ENCODE measurements at places on chromosomes 16 and 17. TPM values are rescaled to one million over a fixed set of nuclear protein-coding genes. Genes with fewer than 3 reads are reported as not detected.

C17orf78 gene
- polyA plus RNA-seq = not detected

JMJD6 gene
- 27.3 TPM for polyA plus RNA-seq

CLEC19A gene
- not detected for polyA plus RNA-seq

IGF2BP1 gene
- not detected for polyA plus RNA-seq

LPCAT2 gene
- polyA plus RNA-seq = 11.8 TPM

MLKL gene
- 14.0 TPM for polyA plus RNA-seq

DNA sequence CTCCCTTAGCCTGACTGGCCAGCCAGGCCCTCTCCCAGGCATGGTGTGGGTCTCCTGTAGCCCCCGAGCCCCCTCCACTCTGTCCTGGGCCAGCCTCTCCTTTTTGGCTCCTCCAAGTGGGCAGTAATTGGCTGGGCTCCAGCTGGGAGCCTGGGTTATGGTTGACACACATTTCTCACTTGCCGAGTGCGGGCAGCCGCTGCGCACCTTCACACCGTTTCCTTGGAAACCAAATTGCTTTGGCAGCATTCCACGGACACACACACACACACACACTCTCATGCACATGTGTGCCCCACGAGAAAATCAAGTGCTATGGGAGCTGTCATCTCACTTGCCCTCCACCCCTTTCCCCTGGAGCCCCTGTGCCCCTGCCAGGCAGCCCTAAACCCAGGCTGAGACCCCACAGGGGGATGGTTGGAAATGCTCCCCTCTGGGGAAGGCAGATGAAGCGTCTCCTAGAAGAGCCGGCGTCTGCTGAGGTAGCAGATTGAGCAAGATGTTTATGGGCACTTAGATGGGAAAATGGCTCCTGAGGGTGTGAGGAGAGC is 402.7 kb upstream of the TNRC6C start:
- DNase-seq = peak; percentile 14

DNA sequence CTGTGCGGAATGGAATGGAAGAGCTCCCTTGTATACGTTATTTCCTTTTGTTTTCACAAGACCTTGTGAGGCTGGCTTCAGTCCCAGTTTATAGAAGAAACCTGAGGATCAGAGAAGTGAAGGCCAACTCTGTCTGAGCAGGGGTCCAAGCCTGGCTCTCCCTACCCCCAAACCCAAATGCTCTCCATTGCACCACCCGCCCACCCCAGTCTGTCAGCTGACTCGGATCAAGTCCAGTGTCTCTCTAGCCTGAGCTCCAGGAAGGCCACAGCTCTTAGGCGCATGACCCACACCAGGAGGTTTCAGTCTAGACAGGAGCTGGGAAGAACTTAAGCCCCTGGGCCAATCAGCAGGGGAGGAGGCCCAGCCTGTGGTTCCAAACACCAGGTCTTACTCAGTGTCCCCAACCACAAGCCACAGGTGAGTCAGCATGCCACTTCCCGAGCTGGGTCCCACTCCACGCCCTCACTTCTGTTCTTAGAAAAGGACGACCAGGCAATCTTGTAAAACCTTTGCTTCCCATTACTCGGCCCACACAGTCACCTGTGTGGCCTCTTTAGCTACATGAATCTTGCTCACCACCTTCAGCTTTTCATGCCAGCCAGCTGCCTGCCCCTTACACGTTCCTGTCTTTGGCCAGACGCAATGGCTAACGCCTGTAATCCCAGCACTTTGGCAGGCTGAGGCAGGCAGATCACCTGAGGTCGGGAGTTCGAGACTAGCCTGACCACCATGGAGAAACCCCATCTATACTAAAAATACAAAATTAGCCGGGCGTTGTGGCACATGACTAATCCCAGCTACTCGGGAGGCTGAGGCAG is 27.8 kb downstream of the TK2 start:
- DNase-seq = peak; percentile 83

DNA sequence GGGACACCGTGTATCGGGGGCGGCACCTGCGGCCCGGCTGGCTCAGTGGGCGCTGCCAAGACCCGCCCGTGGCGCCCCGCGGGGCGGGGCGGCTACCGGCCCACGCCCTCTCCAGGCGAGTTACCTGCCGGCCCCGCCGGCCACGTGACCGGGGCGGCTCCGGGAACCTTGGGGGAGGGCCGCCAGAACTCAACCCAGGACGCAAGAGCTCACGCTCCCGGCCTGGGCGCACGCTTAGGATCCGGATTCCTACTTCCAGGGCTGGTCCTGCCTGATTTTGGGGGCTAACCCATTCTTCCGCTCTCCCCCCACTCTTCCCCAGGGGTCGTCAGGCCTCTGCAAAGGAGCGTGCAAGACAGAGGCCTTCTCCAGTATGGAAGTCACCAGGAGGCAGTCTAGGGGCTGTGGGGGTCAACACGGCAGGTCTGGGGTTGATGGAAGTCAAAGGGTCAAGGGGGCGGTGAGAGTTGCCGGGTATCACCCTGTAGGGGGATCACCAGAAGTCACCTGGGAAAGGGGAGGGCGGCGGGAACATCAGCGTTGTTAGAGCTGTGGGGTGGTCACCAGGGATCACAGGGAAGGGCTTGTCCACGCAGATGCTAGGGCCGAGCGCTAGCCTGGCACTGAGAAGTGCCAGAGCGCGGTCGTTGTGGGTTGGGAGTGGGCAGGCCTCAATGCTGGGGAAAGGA is 354 bp upstream of the ESRP2 start:
- DNase-seq = peak; percentile 61

- DNase-seq = no peak
These were observed 1.0 kb downstream of the EEF2K start for GRCh38 chr16:22206842-22207714.

GRCh38 chr16:66278111-66278531 is 88.4 kb upstream of the CDH5 start:
- peak; percentile 84 for DNase-seq

DNA sequence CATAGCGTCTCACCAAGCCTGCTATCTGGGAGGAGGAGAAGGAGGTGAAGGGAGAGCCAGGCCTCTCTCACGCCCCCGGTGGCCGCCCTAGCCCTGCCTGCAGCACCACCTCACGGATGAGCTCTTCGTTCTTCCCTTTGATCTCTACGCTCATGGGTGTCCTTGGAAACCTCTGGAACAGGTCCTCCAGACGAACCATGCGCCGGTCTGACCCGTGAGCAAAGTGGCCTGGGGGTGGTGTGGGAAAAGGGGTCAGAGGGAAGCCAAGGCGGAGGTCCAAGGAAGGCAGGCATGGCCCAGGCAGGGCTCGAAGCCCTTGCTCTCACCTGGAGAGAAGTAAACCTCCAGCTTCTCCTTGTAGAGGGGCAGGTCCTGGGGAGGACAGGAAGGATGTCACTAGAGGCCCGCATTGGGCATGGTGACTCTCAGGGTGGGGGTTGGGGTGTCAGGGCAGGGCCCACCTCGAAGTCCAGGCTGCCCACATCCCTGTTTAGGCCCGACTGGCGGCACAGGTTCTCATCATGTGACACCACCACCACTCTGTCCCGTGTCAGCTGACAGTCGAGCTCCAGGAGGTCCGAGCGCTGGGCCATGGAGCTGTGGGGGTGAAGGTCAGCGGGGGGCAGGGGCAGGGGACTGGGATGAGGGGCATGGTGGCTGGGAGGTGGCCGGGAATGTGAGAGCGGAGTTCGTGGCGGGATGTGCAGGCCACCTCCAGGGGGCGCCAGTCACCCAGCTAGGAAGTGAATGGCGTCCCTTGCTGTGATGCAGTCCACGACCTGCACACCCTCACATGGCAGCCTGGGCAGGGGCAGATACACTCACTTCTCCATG is 923 bp downstream of the GDPD3 start:
- DNase-seq = no peak

DNA sequence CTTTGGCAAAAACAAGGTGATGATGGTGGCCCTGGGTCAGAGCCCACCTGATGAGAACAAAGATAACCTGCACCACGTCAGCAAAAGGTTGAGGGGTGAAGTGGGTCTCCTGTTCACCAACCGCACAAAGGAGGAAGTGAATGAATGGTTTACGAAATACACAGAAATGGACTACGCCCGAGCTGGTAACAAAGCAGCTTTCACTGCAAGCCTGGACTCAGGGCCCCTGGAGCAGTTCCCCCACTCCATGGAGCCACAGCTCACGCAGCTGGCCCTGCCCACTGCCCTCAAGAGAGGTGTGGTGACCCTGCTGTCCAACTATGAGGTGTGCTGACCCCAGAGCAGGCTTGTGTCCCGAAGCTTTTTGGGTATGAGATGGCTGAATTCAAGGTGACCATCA is 29.7 kb upstream of the DLX4 start:
- DNase-seq = no peak

DNA sequence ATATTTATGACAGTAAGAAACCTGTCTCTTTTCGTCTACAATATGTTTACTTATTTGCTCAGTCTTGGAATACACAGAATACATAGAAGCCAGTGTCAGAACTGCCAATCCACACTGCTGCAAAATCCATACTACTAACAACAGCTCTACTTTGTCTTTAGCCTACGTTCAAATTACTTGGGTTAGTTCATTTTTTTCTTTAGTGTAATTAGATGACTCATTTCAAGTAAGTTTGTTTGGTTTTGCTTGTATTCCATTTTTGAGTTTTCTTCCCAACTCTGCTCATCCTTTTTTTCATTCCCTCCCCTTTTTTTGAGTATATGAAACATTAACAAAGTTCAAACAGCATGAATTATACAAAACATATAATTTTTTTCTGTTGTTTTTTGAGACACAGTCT is 16.9 kb downstream of the CMC2 start:
- DNase-seq = no peak

GRCh38 chr17:76248013-76248782 is 7.9 kb upstream of the RNF157 start:
- DNase-seq = no peak

DNA sequence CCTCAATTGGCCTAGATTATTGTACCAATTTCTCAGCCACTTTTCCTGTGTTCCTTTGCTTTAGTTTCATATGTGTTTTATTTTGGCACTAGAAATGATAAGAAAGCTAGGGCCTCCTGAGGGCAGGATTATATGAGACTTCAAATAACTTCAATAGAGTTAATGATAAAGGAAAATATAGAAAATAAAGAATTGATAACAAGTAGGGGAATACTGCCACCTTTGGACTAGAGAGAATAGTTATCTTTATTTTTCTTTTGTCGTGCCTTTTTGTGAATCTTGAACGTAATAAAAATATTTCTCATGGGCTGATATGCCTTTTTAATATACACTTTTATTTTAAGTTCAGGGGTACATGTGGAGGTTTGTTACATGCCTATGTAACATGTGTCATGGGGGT is 29.3 kb upstream of the RBL2 start:
- no peak for DNase-seq

DNA sequence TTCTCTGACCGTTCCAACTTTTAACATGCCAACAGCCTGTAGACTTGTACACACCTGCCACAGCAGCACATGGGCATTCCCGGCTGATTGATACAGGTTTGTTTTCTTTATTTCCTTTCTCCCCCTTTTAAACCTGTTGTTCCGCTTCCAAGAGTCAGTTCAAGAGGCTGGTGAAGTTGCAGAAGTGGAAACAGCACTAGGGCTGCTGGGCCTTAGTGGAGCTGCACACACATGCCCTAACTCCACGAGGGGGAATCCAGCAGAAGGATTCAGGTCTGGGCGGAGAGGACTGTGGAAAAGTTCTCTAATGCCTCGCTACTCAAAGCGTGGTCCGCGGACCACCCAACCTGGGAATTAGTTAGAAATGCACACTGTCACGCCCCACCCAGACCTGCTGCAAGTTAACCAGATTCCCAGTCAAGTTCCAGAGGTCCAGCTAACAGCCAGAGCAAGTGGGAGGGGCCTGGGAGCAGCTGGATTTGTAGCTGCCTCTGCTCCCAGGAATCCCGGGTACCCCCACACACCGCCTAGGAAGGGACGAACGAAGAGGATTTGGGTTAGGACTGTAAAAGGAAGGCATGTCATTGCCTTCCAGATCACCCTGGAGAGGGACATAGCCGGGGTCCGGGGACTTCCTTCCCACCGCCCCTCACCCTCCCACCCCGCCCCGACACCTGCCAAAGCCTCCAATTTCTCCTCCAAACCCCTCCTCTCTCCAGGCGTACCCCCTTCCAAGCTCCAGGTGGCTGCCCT is 542 bp downstream of the SLC39A11 start:
- peak; percentile 87 for DNase-seq

- peak; percentile 88 for DNase-seq
These were observed 7.9 kb downstream of the MPV17L start for GRCh38 chr16:15403392-15403995.

- DNase-seq = no peak
These were observed 83.2 kb upstream of the HNF1B start for GRCh38 chr17:37827905-37828650.

DNA sequence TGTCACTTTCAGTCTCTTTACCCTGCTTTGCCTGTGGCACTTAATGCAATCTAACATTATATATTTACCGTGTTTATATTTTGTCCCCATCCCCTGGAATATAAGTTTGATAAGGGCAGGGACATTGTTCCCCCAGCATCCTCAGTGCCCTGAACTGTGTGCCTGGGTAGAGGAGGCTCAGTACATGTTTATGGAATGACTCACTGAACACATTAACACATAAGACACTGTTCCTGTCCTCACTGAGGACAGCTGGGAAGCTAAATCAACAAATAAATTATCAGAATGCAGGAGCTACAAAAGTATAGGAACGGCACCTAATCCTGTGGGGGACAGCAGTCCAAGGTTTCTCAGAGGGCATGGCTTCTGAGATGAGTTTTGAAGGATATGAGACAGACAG is 27.8 kb downstream of the GRIN2A start:
- no peak for DNase-seq

DNA sequence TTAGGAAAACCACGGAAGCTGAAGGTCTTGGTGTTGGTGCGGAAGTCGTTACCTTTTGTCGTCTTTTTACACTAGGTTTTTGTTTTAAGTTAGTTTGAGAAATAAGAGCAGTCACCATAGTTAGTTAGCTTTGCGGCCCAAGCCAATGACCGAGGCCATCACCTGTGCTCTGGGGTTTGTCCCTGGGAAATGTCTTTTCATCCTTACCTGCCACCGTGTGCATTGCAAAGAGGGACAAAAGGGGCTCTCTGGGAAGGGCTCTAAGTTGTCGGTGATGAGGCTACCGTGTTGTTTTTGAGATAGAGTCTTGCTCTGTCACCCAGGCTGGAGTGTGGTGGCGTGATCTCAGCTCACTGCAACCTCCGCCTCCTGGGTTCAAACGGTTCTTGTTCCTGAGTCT is 49.8 kb downstream of the NDE1 start:
- no peak for DNase-seq

All from foreskin keratinocyte (primary cell).